Smooth muscle cell of trachea (primary cell): ENCODE measurements at places on chromosomes 13 and 19. TPM values are rescaled to one million over a fixed set of nuclear protein-coding genes. Genes with fewer than 3 reads are reported as not detected.

The NXNL1 gene
- total RNA-seq: not detected in 2 replicates

The CYP2F1 gene
- not detected in 2 replicates for total RNA-seq

The ZNF625 gene
- total RNA-seq: 7.9 and 14.5 TPM in 2 replicates

The THSD8 gene
- 0.99 TPM in 1 of 2 replicates, not detected in the other for total RNA-seq
